Left lobe of liver (tissue), 2 donors: ENCODE measurements at places on chromosomes 13 and 19. TPM values are rescaled to one million over a fixed set of nuclear protein-coding genes. Genes with fewer than 3 reads are reported as not detected.

DNA sequence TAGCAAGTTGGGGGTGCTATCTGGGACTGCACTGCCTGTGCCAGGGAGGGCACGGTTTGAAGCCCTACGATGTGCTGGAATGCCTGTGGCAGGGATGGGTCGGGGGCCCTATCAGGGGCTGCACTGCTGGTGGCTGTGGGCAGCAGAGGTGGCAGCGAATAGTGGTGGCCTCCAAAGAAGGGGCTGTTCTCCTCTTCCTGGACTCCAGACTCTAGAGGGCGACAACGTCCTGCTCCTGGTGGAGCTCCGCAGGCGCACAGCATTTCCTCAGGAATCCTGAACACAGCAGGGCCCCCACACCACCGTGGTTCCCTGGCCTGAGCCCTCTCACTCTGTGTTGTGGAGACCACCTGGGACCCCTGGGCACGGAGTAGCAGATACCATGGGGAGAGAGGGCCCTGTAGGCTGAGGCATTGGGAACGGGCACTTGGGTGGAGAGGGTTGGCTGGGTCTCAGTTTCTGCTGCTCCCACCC, 145.6 kb downstream of the TNFRSF19 start:
- no peak for DNase-seq

GRCh38 chr13:36848199-36848982, 29.4 kb downstream of the RFXAP start:
- DNase-seq = no peak

- DNase-seq = no peak
Measured at GRCh38 chr13:25798998-25799397, 252.8 kb downstream of the SHISA2 start.

The PRR20A gene
- total RNA-seq = not detected

The FBL gene
- total RNA-seq = 43.0 TPM

GRCh38 chr13:57569986-57570385, 61.6 kb upstream of the PCDH17 start:
- no peak for DNase-seq

The SKA3 gene
- 0.18 TPM for total RNA-seq

DNA sequence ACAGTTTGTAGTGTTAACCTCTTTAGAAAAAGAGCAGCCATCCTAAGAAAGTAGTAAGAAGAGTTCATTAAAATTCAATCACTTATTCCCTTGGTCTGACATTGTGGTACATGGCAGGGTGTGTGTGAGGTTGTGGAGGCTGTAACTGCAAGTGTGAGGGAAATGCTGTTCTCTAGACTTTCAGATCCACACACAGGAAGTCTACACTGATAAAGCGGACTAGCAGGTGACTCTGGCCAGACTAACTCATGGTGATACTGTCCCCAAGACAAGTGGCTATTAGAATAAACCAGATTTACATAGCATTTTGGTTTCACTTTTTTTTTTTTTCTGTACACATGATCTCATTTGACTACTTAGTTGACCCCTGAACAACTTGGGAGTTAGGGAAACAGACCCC, 10.0 kb downstream of the MTIF3 start:
- DNase-seq = no peak

DNA sequence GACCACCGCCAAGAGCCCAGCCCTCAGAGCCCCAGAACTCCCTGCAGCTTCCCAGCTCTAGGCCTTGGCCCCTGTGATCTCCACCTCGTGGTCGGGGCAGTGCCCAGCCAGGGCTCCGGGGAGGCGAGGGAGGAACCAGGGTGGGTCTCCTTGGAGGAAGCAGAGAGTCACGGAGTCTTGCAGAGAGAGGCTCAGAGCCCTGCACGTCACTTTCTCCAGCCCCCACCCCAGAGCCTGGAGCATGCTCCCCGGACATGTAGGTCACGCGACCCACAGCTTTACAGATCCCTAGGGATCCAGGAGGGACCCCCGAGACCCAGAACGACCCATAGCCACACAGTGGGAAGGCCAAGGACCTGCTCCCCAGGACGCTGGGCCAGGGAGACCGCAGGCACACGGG, 11.9 kb downstream of the GADD45B start:
- no peak for DNase-seq

The FSD1 gene
- 1.3 TPM for total RNA-seq

GRCh38 chr13:111407381-111408131, 87.1 kb downstream of the TEX29 start:
- no peak for DNase-seq
